D341Med (cell line): ENCODE measurements at places on chromosomes 5 and 9.

DNA sequence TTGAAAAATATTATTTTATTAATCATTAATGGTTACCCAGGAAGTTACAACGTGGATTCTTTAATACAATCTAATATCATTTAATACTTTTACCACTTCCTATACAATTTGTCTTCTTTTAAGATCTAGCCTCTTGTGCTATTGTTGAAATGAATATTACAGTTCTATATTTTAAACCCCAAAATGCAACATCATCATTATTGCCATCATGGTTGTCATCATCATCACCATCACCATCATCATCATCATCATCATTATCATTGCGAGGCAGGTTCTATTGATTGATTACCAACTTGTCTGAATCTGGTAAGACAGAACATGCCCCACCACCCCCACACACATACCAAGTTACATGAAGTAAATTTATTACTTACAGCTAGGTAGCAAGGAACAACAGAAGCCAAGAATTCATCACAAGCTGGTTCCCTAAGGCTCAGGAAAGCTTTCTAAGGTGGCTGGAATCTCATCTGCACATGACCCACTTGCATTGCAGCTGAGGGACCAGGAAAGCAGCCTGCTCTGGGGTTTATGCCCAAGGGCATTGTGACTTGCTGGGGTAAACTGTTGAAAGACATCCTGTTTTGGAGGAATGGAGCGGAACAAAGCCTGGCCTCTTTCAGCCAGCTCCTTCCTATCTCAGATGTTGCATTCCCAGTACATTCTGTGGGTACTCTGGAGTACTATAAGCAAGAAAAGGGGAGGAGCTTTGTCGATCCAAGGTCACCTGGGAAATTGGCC, 418.1 kb downstream of the PRR16 start:
- DNase-seq = no peak

DNA sequence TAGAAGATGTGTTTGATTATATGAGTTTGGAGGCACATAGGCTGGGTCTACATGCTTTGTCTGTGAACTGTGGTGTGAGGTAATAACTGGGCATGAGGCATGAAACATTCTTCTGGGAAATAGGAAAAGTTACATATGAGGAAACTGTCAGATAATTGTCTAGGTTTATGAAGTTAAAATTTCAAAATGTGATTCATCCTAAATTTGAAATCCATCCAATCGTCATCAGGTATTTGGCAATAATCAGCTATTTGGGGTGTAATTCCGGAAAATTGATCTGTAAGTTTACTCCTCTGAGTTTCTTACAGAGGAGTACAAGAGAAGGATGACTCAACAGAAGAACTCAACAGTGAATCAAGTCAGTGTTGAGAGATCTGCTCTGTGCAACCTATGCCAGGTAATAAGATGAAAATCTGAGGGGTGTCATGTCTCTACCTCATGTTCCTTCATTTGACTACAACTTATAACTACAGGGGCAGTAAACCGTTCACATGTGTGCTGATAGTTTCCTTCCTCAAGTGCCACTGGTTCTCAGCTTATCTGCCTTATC, 1171.6 kb upstream of the CDH18 start:
- no peak for DNase-seq

- DNase-seq = no peak
Measured at GRCh38 chr5:120388016-120388781, 75.9 kb upstream of the PRR16 start.

- DNase-seq = no peak
Measured at GRCh38 chr5:172973931-172974330, 9.6 kb upstream of the ATP6V0E1 start.

DNA sequence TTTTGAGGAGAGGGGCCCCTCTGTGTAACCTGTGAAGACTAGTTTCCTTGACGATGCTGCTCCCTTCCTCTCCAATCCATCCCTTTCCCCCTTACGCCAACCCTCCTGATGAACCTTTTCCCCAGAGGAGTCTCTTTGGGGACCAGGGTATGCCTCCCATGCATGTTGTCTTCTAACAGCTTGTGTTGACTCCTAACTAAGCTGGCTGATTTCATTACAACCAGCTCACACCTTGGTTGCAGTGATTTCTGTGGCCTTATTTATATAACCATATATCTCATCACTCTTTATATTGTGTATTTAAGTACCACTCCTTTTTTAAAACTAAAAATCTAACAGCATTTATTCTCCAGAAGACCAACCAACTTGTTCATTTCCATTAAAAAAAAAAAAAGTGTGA, 42.5 kb downstream of the SFXN1 start:
- no peak for DNase-seq
